GM23338 (cell line): ENCODE measurements at places on chromosomes 1 and 21. TPM values are rescaled to one million over a fixed set of nuclear protein-coding genes. Genes with fewer than 3 reads are reported as not detected.

DNA sequence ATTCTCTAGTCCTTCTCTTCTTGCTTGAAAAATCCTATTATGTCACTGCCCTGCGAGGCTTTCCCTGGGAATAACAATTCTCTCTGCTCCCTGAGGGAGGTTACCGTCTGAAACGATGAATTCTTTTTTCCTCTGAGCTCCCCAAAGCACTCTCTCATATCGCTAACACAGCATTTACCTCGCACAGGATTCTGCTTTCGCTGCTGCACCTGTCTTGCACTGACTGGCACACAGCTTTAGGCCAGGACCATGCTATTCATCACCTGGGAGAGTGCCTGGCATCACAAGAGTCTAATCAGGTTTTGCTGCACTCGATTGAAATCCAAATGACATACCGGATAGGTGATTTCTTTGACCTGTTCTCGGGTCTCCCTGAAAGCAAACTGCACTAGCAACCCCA, 52.8 kb upstream of the GNG4 start:
- DNase-seq = no peak
- no peaks in the 10 kb centered on the region for H3K36me3 ChIP-seq
- no peak overlapping the region for H3K4me3 ChIP-seq
- peaks cover 12% of the 10 kb centered on the region; the same call in 1 of the 2 replicates for H3K4me1 ChIP-seq
- H3K27ac ChIP-seq = no peak overlapping the region

GRCh38 chr1:22855668-22856606, 116.7 kb downstream of the LACTBL1 start:
- no peak overlapping the region for H3K27ac ChIP-seq
- DNase-seq = no peak
- H3K4me1 ChIP-seq = no peaks in the 10 kb centered on the region

DNA sequence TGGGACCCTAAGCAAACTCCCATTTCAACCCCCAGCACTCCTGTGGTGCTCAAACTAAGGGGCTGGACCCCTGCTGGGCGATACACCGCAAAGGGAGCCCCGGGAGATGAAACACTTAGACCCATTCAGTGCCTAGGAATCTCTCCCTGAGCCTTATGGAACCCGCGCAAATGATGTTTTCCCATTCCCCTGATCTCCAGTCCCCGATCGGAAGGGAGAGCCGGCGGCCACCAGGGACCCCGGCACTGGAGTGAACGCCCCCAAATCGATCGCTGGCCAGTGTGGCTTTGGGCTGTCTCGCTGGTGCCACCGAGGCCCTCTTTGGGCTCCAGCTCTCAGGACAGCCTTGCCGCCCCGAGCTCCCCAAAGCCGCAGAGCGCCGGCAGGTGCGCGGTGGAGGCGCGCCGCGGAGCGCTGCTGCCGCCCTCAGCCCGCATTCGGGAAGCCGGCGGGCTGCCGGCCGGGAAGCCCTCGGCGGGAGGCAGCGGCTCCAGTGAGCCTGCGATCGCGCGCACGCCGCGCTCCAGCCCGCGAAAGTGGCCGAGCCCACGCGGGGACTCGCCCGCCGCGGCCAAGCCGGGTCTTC, 1.1 kb downstream of the PLXNA2 start:
- no peaks in the 10 kb centered on the region for H3K36me3 ChIP-seq
- H3K27me3 ChIP-seq = peaks cover 67% of the 10 kb centered on the region
- H3K27ac ChIP-seq = no peak overlapping the region
- peak overlapping the region; percentile 80 for H3K4me3 ChIP-seq
- DNase-seq = peak; percentile 66

GRCh38 chr1:52119301-52120079, 22.4 kb upstream of the ZFYVE9 start:
- H3K27ac ChIP-seq = no peak overlapping the region
- H3K4me3 ChIP-seq = no peak overlapping the region
- H3K4me1 ChIP-seq = peaks cover 12% of the 10 kb centered on the region
- DNase-seq = peak; percentile 14

- H3K4me1 ChIP-seq = peaks cover 25% of the 10 kb centered on the region
- no peaks in the 10 kb centered on the region for H3K27me3 ChIP-seq
- no peak for DNase-seq
- no peak overlapping the region for H3K4me3 ChIP-seq
- H3K27ac ChIP-seq = no peak overlapping the region
- peaks cover 5% of the 10 kb centered on the region for H3K36me3 ChIP-seq
Measured at GRCh38 chr1:244660595-244660994, 7.7 kb downstream of the DESI2 start.

The CA6 gene
- total RNA-seq = not detected in 2 replicates

GRCh38 chr1:97091263-97091662, 369.7 kb downstream of the PTBP2 start:
- H3K4me3 ChIP-seq = no peak overlapping the region
- H3K36me3 ChIP-seq = no peaks in the 10 kb centered on the region
- H3K27ac ChIP-seq = no peak overlapping the region
- H3K27me3 ChIP-seq = no peaks in the 10 kb centered on the region
- peaks cover 5% of the 10 kb centered on the region; the same call in 1 of the 2 replicates for H3K4me1 ChIP-seq

The GPR37L1 gene
- 0.21 TPM in 1 of 2 replicates, not detected in the other for total RNA-seq

DNA sequence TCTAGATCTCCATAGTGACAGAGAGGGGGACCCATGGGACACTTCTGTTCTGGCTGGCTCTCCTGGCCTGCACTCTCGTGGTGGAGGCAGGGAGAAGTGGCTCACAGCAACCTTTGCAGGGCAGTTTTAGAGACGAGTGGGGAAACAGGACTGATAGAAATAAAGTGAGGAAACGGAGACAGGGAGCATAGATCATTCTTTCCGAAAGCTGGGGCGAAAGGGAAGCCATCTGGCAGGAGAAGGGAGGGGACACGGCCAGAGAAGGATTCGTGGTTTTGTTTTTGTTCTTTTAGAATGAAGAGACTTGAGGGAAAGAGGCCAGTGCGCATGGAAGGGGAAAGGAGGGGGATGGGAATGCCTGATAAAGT, 3.5 kb downstream of the TIE1 start:
- no peaks in the 10 kb centered on the region for H3K27me3 ChIP-seq
- no peaks in the 10 kb centered on the region for H3K36me3 ChIP-seq
- H3K4me3 ChIP-seq = no peak overlapping the region
- no peak overlapping the region for H3K27ac ChIP-seq
- H3K4me1 ChIP-seq = peaks cover 2% of the 10 kb centered on the region; the same call in 1 of the 2 replicates
- DNase-seq = no peak

The F5 gene
- total RNA-seq = not detected in 2 replicates

DNA sequence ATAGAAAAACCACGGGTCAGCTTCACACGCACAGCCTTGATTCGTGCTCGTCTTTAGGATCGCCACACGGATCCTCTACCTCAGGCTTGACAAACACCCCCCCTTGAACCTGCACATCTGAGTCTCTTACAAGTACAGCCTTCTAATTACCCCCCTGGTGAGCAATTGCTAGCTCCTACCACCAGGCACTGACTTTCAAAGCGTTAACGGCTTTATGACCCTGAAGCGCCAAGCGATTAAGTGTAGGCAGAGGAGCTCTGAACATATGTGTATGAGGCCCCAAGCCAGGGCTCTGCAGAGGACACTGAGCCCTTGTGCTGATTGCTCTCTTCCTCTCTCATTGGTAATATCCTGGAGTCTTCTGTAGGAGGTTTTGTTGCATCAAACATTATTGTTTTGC, 55.7 kb upstream of the EPHA8 start:
- H3K4me3 ChIP-seq = no peak overlapping the region
- no peaks in the 10 kb centered on the region for H3K27me3 ChIP-seq

DNA sequence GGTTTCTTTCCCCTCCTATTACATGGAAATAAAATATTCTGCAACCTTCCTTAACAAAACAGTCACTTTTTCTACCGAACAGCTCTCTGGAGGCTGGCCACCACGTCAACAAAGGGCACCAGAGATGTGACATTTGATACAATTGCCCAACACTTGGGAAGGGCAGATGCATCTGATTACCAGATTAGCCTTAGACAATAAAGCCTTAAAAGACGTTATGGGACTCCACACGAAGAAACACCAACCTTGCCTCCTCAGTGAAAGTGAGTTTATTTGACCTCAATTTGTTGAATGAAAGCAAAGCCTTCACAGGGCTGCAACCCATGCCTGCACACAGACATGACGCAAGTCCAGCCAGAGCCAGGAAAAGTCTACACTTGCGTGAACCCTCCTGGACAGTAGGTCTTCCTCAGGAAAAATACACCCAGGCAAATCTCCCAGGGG, 136.1 kb downstream of the TGFBR3 start:
- no peaks in the 10 kb centered on the region; the same call in 1 of the 2 replicates for H3K36me3 ChIP-seq
- no peaks in the 10 kb centered on the region for H3K4me1 ChIP-seq

DNA sequence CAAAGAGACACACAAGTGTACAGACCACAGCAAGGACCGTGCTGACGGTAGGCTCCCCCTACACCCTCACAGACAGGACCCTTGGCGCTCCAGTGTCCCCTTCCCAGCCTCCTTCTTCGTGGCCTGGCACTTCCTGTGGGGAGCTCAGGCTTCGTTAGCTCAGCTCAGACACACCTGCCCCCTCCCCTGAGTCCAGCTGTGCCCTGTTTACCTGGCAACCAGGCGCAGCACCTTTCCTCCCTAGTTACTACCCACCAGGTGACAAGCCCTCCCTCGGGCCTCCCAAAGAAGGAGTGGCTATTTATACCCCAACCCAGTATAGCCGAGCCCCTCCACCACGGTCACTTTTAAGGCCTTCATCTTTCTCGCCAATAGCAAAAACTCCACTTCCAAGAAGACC, 4.7 kb downstream of the CELF3 start:
- H3K4me3 ChIP-seq = no peak overlapping the region
- H3K36me3 ChIP-seq = no peaks in the 10 kb centered on the region
- no peak overlapping the region for H3K27ac ChIP-seq
- no peaks in the 10 kb centered on the region; the same call in 1 of the 2 replicates for H3K27me3 ChIP-seq

DNA sequence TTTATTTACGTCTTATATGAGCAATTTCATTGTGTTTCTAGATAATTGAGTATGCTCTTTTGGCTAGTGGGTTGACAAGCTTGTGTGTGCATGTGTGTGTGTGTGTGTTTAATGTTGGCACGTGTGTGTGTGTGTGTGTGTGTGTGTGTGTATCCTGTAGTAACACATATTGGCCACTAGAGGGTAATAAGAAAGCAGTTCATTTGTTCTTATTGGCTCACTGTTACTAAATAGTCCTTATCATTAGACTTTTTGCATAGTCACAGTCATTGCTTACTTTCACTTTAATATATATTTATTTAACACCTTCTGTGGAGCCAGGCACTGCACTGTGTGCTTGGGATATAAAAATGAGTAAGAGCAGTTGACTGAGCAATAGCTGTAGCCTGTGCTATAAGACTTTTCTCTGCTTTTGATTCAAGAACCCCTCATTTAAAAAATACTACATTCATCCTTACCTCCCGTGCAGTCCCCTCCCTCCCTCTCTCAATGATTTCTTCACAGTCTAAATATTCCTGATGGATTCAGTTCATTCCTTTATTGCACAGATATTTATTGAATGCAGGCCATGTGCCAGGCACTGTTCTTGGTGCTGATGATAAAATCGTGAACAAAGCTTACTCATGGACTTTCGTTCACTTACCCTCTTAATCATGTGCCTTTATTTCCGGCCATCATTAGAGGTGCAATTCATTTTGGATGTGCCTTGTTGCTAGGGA, 96.7 kb downstream of the DYRK1A start:
- no peak overlapping the region for H3K4me3 ChIP-seq
- no peaks in the 10 kb centered on the region for H3K36me3 ChIP-seq
- DNase-seq = peak; percentile 47
- H3K4me1 ChIP-seq = peaks cover 45% of the 10 kb centered on the region

DNA sequence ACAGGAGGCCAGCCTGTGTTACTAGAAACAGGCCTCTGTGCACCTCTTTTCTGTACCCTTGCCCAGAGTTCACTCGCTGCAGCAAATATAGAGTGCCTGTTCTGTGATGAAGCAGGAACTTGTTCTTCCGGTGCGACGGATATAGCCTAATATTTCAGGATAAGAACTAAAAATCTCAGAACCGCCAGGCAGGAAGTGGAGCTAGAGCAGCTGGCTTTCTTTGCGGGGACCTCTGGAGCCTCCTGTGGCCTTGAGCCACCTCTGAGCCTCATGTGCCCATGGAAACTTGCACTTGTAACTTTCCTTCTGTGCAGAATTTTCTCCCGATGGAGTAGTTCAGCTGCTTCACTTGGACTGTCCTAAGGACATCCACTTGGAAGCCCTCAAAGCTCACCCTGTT, 44.5 kb upstream of the VAMP3 start:
- H3K27me3 ChIP-seq = no peaks in the 10 kb centered on the region
- peaks cover 4% of the 10 kb centered on the region; the same call in 1 of the 2 replicates for H3K4me1 ChIP-seq
- DNase-seq = no peak
- H3K36me3 ChIP-seq = no peaks in the 10 kb centered on the region
